Effector memory CD8-positive, alpha-beta T cell (primary cell): ENCODE measurements at places on chromosomes 3 and 15.

DNA sequence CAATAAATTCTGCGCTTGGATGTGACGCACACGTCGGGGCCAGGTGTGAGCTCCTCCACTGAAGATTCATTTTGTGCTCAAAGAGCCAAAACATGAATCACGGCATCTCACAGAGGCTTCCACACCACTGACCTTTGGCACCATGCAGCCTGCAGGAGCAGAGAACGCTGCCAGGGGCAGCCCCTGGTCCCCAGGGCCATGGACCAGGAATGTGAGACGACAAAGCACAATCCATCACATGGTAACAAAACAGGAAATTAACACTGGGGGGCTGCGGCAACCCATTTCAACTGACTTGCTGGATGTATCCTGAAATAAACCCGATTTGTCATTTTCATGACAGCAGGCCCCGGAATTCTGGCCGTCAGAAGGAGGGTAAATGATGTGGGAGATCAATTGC lies 167.5 kb upstream of the IGF1R start:
- no peak for DNase-seq

- DNase-seq: no peak
These were observed 99.7 kb downstream of the PRICKLE2 start for GRCh38 chr3:64125561-64125960.

GRCh38 chr3:189398656-189399055 lies 226.9 kb downstream of the TPRG1 start:
- DNase-seq: no peak

- DNase-seq: no peak
These were observed 71.8 kb downstream of the GAP43 start for GRCh38 chr3:115695090-115695489.

DNA sequence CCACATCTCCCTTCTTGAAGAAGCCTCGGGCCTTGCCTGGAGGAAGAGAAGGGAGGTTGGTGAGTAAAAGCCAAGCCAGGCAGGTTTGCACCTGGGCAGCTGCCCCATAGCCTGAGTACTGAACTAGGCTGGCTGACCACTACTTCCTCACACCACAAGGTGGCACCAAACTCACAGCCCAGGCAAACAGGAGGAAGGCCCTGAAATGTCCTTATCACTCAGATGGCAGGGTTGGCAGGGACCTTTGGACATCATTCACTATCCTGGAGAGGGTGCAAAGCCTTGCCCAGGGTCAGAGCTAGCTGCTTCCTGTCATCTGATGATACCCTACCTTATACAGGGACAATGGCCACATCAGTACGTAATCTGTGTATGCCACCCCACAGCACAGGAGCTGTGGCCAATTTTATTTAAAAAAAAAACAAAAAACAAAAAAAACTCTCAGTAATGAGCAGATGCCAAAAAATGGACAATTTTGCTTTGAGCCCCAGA lies 2.2 kb upstream of the GRAMD2A start:
- DNase-seq: peak; percentile 68

GRCh38 chr15:77096138-77096537 lies 25.2 kb upstream of the TSPAN3 start:
- no peak for DNase-seq

- DNase-seq: no peak
These were observed 21.7 kb downstream of the GOLIM4 start for GRCh38 chr3:168073842-168074605.

- DNase-seq: no peak
These were observed 40.6 kb upstream of the BOC start for GRCh38 chr3:113170771-113171170.

DNA sequence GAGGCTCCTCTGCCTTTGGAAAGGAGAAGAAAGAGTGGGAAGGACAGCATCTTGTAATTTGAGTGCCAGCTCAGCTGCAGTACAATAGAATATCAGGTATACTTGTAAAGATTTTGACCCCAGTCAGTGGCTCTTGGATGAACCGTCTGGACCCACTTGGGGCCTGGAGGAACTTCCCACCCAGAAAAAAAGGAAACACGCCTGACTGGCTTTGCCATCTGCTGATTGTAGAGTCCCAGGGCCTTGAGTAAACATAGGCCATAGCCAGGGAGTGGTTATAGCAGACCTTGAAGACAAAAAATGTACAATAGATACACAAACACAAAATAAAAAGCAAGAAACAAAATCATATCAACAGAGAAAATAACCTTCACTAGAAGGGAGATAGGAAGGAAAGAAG lies 112.1 kb downstream of the GOLIM4 start:
- DNase-seq: no peak

DNA sequence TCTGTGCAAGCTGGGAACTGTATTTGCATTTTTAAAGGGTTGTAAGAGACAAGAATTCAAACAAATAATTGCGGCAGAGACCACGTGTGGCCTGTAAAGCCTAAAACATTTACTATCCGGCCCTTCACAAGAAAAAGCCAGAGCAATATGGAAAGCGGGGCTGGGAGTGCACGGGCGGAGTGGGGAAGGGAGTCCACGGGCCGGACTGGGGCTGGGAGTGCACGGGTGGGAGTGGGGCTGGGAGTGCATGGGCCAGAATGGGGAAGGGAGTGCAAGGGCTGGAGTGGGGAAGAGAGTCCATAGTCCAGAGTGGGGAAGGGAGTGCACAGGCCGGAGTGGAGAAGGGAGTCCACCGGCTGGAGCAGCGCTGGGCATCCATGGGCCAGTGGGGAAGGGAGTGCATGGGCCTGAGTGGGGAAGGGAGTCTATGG lies 41.2 kb downstream of the KLF15 start:
- DNase-seq: no peak

DNA sequence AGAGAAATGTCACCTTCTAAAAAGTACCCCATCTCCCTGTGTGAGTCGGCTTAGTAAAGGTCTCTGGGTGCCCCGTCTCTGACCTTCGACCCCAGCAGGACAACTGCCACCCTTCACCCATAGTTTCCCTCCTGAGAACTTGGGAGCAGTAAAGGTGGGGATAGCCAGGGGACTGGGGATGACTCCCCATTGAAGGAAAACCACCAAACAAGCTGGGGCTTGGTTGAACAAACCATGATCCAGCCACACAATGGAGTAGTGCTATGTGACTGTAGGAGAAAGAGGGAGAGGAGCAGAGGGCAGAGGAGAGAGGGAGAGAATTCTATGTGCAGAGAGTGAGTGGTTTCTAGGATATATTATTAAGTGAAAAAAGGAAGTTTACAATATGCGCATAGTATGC lies 33.7 kb downstream of the IDH3A start:
- DNase-seq: no peak

DNA sequence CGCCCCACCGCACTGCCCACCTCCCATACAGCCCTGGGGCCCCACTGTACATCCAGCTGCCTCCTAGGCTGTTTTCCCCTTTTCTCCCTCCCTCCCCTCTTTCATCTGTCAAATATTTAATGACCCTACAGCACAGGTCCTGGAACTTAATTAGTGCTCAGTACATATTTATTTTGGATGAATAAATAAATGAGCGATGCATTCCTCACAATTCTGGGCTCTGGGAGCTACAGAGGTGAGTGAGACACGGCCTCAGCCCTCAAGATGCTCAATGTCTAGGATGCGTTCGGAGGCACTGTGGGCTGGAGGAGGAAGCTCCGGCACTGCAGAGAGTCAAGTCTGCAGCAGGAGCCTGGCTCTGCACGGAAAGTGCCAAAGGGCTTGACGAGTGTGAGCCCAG lies 175.0 kb downstream of the FAM43A start:
- no peak for DNase-seq

DNA sequence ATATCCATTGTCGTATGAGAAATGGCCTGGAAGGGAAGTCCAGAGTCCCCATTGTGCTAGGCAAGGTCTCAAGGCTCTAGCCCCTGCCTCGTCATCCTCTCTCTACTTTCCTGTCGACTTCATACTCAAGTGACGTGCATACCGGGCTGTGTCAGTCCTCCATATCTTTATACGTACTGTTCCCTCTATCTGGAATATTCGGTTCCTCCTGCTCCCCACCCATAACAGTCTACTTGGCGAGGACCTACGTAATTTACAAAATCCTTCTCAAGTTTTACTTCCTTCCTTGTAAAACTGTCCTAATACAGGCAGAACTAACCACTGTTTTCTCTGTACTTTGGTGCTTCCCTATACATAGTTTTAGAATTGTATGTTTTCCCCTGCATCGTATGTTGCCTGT lies 2.2 kb upstream of the ALPK3 start:
- no peak for DNase-seq

GRCh38 chr15:60536314-60536713 lies 57.4 kb upstream of the ICE2 start:
- no peak for DNase-seq

DNA sequence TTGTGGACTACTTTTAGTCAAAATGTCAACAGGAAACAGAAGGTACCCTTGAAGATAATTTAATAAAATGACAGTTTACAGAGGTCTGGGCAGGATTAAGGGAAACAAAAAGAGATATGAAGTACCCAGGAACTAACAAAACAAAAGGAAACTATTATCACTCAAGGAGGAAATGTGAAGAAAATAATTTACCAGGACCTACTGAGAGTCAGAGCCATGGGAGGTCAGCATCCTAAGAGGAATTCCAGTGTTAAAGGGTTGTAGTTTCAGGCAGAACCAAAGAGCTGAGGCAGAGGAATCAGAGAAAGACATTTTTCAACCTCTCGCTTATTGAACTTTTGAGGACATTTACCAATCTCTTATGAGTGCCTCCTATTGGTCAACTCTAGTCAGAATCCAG lies 408.9 kb upstream of the CBLB start:
- DNase-seq: no peak

GRCh38 chr15:81337713-81338157 lies 13.8 kb upstream of the STARD5 start:
- no peak for DNase-seq

DNA sequence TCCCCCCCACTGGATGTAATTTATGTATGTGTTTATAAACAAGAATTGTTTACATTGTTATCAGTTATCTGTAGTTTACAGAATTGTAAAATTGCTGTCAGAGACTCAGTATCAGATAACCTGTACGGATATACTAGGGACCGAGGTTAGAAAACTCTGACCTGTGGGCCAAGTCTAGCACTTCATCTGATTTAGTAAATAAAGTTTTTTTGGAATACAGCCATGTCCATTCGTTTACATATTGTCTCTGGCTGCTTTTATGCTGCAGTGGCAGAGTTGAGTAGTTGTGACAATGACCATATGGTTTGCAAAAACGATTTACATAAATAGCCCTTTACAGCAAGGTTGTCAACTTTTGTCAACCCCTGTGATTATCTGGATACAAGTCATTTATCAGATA lies 52.6 kb downstream of the LRRC28 start:
- DNase-seq: no peak

DNA sequence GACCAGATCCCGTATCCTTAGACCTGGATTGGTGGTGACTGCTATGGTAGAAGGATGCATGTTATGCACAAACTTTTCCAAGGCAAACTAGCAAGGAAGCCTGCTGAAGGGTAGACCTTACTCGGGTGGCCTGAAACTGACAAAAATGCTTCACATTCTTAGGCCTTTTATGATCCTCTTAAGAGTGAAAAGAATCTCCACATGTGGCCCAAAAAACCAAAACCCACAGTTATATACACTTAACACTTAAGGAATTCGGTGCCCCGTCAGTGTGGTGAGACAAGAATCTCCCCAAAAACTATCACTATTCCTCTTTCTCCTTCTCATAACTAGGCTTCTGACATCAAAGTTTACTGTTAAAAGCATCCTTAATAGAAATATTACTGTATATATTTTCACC lies 130.1 kb upstream of the SOX2 start:
- no peak for DNase-seq

DNA sequence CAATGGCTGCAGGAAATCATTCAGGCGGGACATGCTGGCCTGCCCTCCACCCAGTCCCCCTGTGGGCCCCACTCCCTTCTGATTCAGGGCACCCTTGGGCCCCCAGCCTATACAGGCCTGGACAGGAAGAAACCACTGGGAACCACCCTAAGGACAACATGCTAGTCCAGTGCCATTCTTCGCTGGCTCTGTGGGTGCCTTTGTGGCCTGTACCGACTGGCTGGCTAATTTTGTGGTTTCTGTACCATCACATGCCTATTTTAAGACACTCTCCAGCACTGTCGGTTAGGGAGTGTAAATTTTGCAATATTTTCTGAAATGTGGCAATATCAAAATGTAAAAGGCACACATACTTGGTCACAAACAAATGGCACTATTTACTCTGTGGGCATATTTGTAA lies 61.4 kb upstream of the POLG start:
- no peak for DNase-seq

DNA sequence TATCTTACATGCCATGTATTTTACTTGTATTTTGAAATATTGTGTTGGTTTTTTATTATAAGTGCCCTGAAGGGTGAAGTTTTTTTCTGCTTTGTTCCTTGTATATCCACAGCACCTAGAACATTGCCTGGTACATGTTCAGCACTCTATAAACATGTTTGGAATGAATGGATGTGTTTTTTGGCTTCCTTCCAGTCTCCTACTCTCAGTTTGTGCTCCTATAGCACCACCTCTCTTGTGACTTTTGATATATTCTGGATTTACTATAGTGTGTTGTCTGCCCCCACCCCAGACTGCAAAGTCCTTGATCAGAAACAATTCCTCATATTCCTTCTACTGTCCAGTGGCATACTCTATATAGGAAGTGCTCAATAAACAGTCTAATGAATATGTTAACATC lies 60.6 kb downstream of the PLCL2 start:
- no peak for DNase-seq

DNA sequence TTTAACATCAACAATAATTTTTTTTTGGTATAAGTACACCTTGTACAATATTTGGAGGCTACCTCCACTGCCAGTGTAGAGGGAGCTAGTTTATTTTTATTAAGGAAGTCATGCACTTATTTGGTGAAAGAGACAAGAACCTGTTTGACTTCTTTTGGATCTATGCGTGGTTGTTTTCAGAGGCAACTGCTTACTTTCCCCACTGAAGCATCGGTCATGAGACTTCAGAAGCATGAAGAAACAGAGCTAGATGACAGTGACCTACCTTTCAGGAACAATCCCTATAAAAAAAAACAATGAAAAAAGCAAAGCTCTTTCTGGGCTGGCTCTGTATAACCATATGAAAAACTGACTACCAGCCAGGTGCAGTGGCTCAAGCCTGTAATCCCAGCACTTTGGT lies 20.0 kb upstream of the ZNF148 start:
- no peak for DNase-seq

DNA sequence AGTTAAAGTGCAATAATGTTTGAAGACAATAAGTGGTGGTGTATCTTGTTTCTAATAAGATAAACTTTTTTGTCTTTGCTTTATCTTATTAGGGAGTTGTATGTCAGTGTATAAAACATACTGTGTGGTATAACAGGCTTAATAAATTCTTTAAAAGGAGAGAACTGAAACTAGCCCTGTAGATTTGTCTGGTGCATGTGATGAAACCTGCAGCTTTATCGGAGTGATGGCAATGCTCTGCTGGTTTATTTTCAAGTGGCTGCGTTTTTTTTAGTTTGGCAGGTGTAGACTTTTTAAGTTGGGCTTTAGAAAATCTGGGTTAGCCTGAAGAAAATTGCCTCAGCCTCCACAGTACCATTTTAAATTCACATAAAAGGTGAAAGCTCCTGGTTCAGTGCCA lies 2.7 kb downstream of the RPL15 start:
- no peak for DNase-seq

DNA sequence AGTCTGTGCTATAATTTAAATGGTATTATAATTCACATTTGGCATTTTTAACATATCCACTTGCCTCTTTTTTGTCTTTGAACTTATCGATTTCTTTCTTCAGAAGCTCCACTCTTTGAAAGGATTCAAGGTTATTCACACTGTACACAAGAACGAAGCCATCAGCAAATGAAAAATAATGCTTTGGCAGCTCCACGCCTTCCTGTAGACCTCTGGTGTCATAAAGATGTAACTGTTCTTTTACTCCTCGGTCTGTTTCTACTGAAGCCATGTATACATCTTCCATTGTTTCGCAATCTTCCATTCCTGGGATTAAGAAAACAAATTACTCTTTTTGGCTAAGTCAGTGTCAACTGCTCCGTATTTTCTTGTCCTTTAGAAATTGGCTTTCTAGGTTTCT lies 16.0 kb downstream of the NKIRAS1 start:
- no peak for DNase-seq
